Amygdala (tissue), 56 donors: ENCODE measurements at places on chromosomes 12 and 14.

DNA sequence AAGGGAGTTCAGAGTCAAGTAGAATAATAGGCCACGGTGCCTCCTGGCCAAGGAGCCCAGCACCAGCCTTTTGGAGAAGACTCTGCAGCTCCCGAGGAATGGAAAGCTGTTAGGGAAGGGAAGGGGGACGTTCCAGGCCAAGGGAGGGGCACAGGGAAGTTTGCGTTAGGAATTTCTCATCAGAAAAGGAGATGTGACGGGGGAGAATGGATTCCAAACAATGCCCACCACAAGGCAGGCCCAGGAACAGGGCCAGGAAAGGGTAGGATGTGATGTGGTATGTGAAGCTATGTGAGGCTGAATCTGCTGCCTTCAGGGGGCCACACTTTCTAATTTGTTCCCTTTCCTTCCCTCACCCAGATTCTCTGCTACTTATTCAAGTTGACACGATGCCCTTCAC is 46.0 kb downstream of the DGLUCY start:
- DNase-seq = no peak

GRCh38 chr14:90983560-90983959 is 76.9 kb downstream of the RPS6KA5 start:
- DNase-seq = no peak

GRCh38 chr12:94149119-94149780 is 873 bp downstream of the PLXNC1 start:
- peak; percentile 27 for DNase-seq

DNA sequence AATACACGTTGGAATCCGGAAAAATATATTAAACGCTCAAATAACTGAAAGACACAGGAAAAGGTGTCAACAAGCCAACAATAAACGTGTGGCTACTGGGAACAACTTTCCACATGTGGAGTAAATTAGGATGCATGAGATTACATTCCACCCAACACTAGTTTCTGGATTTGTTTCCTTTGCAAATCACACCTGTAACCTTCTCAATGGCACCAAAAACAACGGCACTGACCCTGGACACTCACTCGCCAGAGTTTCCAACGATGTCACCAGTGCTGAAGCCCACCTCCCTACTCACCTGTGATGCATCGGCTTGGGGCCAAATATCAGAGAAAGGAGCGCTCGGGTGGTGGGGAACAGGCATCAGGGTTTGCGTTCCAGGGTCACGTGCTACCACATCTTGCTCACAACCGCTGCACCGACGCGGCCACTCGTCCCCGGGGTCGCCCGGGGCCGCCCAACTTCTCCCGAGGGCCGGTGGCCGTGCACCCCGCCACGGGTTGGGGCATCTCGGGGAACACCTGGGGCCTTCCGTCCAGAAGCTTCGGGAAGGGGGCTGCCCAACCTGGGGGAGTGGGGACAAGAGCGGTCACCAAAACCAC is 629 bp downstream of the PRDM4 start:
- DNase-seq = peak; percentile 27

GRCh38 chr12:31527083-31527482 is 63.9 kb downstream of the DENND5B start:
- DNase-seq = no peak
